ENCODE measurements at places on chromosomes 7 and 10.
A peak's percentile ranks its signal among the peaks of the same experiment; 100 is the strongest.

GRCh38 chr10:12875100-12875499 lies 126.4 kb downstream of the CCDC3 start:
- DNase-seq = no peak

DNA sequence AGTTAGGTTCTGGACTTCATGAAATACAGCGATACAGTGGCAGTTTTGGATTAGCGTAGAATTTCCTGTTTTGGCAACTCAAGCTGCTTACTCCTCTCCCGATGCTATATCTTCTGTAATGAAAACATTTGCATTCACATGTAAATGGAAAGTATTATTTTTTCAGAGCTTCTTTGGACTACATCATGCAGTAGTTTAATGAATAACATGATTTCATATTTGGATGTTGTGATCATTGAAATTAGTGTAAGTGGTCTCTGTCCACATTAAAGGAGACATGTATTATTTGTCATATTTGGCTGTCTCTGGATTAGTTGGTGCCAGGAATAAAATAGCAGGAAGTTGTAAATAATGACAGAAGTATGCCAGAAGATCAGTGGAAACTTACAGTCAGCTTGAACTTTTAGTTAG lies 331.6 kb downstream of the GFRA1 start:
- DNase-seq = no peak

- DNase-seq = no peak
Observed at GRCh38 chr7:150479023-150479716, 28.7 kb downstream of the GIMAP8 start.

- no peak for DNase-seq
Observed at GRCh38 chr10:30645340-30645827, 15.8 kb upstream of the LYZL2 start.

DNA sequence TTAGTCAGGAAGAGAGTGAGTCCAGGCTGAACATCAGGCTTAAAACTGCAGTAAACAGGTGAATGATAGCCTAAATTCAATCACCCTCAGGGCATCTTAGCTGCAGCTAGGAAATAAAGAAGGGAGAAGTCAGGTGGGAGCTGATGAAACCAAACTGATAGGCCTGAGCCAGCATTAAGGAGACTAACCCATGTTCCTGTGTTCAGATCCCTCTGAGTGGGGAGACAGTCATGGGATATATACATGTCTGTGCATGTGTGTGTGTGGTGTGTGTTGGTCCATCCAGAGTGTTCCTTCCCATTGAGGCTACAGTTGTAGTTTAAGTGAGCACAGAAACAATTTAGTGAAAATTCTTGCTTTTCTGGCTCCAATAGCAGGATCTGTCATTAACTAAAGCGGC lies 480.9 kb downstream of the PHTF2 start:
- no peak for DNase-seq

GRCh38 chr10:86684331-86685097 lies 16.2 kb downstream of the LDB3 start:
- no peak for DNase-seq

GRCh38 chr10:51430506-51430905 lies 268.9 kb downstream of the CSTF2T start:
- no peak for DNase-seq

- no peak for DNase-seq
Observed at GRCh38 chr10:103396789-103397087, 312 bp downstream of the PDCD11 start.

GRCh38 chr10:70258216-70258615 lies 25.0 kb upstream of the PPA1 start:
- DNase-seq = no peak

DNA sequence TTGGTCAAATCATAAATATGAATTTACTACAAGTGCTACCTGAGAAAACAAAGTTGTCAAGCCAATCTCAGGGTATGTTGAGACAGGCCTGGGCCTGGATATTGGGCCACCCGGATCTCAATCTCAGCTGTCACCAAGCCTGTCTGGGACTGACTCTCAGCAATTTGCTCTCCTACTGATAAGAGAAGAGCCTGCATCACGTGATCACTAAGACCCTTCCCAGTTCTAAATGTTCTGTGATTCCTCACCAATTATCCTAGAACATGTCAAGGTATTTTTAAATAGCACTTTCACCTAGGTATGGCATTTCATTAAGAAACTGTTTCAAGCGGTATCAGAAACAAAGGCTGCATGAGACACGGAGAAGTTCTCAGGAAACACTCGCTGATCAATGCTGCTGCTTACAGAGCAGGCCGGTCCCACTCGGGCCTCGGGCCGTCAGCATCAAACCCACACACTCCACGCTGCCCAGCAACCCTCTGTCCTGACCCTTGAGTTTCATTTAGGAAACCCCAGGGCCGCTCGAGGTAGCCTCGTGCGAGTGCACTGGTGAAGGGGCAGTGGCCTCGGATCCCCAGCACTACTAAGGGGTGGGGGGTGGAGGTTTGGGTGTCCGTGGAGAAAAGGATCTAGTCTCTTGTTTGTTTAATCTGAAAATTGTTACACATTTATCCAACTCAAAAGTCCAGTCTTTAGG lies 4.1 kb downstream of the KLF6 start:
- no peak for DNase-seq

DNA sequence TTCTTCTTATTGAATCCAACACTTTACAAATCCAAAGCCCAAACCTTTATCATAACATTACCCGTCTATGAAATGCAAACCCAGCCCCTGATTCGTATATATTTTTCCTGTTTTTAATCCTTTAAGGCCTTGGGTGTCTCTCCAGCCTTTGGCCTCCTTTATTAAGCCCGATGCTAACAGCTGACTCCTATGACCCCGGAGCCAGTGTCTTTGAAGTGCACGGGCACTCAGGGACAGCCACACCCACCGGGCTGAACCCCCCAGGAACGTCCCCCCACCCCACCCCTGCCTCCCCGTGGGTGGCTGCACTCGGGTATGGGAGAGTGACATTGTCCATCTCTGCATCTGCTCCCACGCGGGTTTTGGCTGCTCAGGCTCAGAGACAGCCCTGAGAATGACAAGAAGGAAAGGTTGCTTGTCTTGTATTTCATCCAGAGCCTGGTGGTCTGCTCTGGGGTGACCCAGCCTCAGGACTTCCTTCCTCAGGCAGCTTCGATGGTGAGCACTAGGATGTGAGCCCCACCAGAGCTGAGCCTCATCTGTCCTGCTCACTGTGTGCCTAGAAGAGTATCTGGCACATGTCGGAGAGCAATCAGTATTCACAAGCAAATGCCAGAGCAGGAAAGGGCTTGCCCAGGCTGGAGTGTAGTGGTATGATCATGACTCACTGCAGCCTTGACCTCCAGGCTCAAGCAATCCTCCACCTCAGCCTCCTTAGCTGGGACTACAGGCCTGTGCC lies 210.4 kb downstream of the SKIDA1 start:
- no peak for DNase-seq

GRCh38 chr10:87966459-87966858 lies 103.0 kb downstream of the PTEN start:
- DNase-seq = no peak

DNA sequence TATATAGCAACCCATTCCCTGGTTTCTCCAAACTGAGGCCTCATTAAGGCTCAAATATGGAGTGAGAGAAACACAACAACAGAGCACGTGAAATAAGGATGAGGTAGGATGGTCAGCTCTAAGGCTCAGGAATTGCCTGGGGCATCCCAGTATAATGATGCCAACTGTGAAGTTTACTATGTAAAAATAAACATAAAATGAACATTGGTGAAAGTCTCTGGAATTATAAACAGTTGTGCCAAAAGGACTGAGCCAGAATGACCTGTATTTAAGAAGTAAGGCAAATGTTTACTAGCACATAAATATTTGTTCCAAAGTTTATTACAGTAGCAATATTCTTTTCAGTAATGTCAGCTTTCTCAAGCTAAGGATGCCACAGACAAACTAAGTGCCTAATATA lies 64.6 kb downstream of the ZNF680 start:
- DNase-seq = no peak

DNA sequence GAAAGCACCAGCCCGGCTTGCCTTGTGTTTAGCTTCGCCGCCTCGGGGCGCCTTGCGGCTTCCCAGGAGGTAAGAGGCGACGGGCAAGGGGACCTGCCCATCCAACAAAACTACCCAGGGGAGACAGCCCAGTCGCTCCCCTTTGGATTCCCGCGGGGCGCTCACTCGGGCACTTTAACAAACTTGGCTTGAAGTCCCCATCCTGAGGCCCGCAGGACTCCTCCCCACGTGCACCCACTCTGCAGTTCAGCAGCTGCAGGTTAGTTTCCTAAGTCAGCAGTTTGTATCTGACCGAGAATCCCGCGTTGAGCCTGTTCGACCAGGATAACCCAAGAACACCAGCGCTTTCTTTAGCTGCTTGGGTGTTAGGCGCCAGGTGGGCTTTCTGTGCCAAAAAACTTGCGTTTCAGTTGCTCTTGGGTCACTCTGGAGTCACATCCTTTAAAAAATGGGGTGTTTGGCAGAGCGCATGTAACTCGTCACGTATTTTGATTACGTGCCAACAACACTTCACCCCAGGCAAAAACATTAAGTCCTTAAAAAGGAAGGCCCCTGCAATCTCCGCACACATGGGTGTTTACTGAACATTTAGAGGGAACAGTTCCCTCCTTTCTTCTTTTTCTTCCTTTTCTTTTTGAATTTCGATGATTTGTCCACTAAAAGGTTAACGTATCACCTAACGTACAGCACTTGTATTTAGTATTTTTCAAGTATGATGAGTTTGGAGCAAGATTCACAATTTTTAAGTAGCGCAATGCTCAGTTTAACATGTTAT lies 876 bp downstream of the DNAH11 start:
- no peak for DNase-seq

- DNase-seq = no peak
Observed at GRCh38 chr7:52021343-52021742, 704.7 kb upstream of the COBL start.

- no peak for DNase-seq
Observed at GRCh38 chr10:123858077-123858681, 33.4 kb downstream of the CPXM2 start.

DNA sequence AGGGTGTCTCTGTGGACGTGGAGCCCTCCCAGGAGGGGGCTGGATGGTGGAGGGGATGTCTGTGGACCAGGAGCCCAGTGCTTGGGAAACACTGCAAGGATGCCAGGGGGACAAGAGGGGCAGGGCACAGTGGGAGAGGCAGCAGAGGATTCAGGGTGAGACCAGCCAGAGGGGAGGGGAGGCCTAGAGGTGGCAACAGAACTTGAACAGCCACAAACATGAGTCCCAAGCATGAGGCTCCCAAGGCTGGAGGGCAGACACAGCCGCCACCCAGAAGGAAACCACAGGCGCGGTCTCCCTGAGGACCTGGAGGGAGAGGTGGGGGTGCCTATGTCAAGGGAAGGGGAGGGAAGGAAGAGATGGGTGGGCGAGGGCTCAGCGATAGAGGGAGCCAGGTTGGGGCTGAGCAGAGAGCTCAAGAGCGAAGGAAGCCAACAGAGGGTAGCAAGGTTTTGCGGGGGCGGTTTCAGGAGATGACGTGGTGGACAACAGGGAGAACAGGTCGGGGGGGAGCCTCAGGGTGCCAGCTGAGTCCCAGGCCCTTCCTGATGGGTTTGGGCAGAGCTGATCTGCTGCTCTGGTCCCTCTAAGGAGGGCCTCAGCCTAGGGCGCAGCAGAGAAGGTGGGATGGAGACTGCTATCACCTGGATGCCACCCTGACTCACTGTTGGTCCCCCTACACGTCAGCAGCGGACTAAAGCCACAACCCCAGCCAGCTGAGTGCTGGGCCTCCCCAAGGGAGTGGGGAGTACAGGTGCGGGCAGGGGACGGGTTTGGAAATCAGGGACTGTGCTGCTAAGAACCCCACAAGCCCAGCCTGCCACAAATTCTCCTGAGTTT lies 6.7 kb upstream of the PILRA start:
- no peak for DNase-seq

DNA sequence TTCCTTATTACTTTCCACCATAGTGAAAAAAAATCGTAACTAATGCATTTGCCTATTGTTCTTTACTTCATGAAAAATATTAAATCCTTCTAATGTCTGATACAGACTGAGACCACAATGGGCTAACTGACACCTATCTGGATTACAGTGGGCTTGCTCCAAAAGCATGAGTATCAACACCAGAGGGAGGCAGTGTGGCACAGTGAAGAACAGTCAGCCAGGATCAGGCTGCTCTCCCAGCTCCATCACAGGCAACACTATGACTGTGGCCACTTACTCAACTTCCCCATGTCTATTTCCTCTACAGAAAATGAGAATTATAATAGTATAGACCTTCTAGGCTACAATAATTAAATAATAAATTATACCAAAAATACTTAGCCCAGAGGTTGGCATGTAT lies 97.2 kb downstream of the SLC25A13 start:
- no peak for DNase-seq

- no peak for DNase-seq
Observed at GRCh38 chr10:94138391-94138790, 144.7 kb downstream of the PLCE1 start.

DNA sequence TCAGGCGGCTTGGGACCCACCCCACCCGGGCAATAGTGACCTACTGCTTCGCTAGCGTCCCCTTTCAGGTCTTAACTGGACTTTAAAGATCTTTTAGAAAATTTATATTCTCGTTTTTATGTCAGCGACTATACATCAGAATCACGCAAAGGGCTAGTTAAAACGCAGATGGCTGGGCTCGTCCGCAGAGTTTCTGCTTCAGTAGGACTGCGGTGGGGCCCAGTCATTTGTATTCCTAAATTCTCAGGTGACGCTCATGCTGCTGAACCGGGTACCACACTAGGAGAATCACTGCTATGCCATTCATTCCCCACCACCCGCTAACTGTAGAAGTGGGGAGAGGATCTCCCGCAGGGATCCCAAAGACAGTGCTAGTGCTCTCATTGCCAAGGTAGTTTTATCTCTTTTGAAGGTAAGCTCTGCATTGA lies 12.0 kb upstream of the SP8 start:
- DNase-seq = no peak

DNA sequence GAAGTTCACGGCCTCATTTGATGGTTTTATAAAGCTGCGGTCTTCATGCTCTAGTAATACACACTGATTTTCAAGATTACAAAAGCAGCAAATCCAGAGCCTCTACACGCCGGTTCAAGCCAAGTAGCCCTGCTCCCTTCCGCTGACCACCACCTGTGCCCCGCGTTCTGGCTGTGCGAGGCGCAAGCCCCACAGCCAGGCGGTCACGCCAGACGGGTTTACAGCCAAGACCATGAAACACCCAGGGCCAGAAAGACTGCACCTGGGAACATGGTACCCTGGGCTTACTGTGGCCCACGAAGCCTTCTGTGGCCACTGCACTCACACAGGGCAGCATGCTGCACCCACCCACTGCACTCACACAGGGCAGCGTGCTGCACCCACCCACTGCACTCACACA lies 33.6 kb downstream of the GPER1 start:
- DNase-seq = no peak

- no peak for DNase-seq
Observed at GRCh38 chr7:5625938-5626337, 155.5 kb downstream of the RNF216 start.

DNA sequence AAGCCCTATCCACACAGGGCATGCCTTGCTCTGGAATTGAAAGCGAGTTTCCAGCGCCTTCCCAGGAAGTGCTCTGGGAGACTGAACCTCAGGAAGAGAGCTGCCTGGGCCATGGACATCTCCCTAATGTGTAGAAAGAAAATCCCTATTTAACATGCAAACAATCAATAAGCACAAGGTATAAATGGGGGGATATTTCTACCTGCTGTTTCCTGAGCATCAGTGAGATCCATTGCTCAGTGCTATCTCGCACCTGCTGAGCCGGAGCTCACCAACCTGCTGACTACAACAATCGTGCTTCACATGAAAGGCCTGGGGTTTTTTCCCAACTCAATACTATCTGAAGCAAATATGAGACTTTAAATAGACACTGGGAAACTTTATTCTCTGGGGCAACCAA lies 584.0 kb downstream of the GLRX3 start:
- DNase-seq = no peak

GRCh38 chr10:51986516-51986915 lies 287.1 kb upstream of the CSTF2T start:
- DNase-seq = no peak

- DNase-seq = peak; percentile 19
Observed at GRCh38 chr10:45421221-45422097, 47.4 kb downstream of the ALOX5 start.
